Aorta (tissue), 5 donors: ENCODE measurements at places on chromosomes 11 and 22. TPM values are rescaled to one million over a fixed set of nuclear protein-coding genes. Genes with fewer than 3 reads are reported as not detected.
A peak's percentile ranks its signal among the peaks of the same experiment; 100 is the strongest.

GRCh38 chr22:21073023-21073422 is 27.3 kb downstream of the LRRC74B start:
- no peak for DNase-seq

DNA sequence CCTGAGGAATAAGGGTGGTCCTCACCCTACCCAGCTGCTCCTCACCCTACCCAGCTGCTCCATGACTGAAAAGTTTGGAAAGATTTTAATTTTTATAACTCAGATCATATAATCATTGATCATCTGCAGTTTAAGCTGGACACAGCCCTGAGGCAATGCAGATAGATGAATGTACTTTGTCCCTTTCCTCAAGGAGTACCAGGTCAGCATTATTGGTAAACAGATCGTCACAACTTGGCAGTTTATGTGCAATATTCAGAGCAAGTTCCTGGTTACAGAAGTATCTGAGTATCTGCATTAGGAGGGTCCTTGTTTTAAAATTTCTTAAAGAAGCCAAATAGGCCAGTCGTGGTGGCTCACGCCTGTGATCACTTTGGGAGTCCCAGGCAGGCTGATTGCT is 3.6 kb downstream of the TNRC6B start:
- DNase-seq = no peak

DNA sequence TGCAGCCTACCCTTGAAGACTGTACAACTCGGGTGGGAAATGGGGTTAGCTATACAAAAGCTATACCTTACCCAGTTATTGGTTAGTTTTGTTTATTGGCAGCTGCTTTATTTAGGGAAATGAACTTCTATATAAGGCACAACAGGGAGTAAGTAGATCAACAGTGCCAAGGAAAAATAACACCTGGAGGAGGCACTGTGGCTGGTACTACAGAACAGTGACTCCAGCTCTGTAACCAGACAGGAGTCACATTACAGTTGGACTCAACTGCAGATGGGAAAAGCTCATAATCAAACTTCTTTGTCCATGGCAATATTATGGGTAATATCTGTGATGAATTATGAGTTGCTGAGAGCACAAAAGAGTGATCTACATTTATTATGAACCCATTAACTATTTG is 14.0 kb downstream of the P4HA3 start:
- no peak for DNase-seq

GRCh38 chr22:24138649-24139420 is 42.5 kb upstream of the SUSD2 start:
- no peak for DNase-seq

- DNase-seq = no peak
Observed at GRCh38 chr11:12565406-12565805, 108.8 kb upstream of the TEAD1 start.

GRCh38 chr11:88695689-88696414 is 358.3 kb upstream of the CTSC start:
- DNase-seq = no peak

DNA sequence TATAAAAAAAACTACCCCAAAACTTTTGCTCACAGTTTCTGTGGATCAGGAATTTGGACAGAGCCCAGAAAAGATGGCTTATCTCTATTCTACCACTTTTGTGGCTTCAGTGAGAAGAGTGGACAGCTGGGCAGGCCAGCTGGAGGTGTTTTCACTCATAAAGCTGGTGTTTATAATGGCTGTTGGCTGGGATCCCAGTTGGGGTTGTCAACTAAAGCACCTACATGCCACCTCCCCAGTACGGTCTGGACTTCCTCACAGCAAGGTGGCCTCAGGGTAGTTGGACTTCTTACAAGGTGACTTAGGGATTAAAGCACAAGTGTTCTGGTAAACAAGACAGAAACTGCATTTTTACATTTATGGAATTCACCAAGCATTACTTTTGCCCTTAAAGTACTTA is 171.0 kb downstream of the NELL1 start:
- no peak for DNase-seq

- DNase-seq = no peak
Observed at GRCh38 chr11:42329929-42330565, 870.6 kb upstream of the LRRC4C start.

DNA sequence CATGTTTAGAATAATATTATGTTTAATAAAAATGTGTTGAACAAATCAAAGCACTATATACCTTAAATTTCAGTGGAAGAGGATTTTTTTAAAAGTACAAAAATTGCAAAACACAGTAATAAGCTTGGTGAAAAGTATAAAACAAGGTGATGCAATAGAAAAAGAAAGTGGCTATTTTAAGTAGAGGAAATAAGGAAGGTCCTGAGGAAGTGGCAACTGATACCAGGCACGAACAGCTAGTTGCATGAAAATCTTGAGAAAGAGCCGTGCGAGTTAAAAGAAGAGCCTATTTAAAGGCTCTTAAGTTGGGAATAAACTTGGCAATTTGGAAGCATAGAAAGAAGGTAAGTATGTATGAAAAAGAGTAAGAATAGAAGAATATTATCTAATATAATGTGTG is 1679.3 kb downstream of the LRRC4C start:
- no peak for DNase-seq

- DNase-seq = no peak
Observed at GRCh38 chr11:102287964-102288724, 29.1 kb upstream of the BIRC3 start.

DNA sequence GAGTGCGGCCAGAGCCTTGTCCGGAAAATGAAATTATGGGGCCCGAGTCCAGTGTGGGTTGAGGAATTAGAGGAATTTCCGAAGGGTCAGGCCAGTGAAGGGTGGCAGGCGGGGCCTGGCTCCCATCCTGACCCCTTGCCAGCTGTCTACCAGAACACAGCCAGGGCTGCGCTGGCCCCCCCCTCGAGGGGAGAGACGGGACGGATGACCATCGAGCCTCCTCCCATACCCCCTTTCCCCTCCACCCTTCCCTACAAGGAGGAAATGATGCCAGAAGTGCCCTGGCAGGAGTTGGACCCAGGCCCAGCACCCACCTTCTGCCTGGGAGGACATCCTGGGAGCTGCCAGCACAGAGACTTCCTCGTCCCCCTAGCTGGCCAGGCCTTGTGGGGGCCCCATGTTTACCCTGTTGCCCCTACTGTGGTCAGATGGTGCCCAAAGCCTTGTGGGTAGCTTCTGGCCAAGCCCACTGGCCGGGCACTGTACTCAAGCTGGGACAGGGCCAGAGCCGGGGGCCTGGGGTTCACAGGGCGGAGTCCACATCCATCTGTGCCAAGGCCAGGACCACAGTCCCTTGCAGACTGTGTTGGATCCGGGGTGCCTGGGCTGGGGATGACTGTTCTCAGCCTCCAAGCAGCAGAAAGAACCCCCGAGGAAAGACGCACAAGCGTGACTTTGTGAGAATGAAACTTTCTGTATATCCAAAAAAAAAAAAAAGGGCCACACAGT is 20.8 kb downstream of the ARVCF start:
- DNase-seq = peak; percentile 93

C11orf86 gene
- 0.10 TPM for polyA plus RNA-seq

ZBTB16 gene
- polyA plus RNA-seq = 32.9 TPM

BRSK2 gene
- 0.61 TPM for polyA plus RNA-seq
